Caki2 (cell line): ENCODE measurements at places on chromosomes 6 and 20.

- no peak for DNase-seq
Measured at GRCh38 chr6:118781897-118782296, 112.1 kb upstream of the ASF1A start.

- no peak for DNase-seq
Measured at GRCh38 chr20:53071833-53072232, 99.7 kb downstream of the TSHZ2 start.

DNA sequence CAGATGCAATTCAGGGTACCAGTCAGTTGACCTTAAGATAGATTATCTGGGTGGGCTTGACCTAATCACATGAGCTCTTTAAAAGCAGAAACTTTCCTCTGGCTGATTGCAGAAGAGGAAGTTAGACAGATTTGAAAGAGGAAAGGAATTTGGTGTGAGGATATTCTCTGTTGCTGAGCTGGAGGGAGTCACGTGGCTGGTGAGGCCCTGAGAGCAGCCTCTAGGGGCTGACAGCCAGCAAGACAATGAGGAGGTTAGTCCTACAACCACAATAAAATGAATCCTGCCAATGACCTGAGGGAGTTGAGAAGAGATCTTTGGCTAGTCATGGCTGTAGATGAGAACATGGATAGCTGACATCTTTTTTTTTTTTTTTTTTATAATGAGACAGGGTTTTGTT is 87.0 kb upstream of the B3GAT2 start:
- DNase-seq: no peak

- peak; percentile 25 for DNase-seq
Measured at GRCh38 chr20:58433759-58434158, 44.7 kb downstream of the VAPB start.

- DNase-seq: peak; percentile 72
Measured at GRCh38 chr20:64079273-64080012, at the start of gene RGS19. Gene RGS19, minus strand, starts transcription at chr20:64079518. Its CDS starts 2,632 bp downstream, at chr20:64076886.

DNA sequence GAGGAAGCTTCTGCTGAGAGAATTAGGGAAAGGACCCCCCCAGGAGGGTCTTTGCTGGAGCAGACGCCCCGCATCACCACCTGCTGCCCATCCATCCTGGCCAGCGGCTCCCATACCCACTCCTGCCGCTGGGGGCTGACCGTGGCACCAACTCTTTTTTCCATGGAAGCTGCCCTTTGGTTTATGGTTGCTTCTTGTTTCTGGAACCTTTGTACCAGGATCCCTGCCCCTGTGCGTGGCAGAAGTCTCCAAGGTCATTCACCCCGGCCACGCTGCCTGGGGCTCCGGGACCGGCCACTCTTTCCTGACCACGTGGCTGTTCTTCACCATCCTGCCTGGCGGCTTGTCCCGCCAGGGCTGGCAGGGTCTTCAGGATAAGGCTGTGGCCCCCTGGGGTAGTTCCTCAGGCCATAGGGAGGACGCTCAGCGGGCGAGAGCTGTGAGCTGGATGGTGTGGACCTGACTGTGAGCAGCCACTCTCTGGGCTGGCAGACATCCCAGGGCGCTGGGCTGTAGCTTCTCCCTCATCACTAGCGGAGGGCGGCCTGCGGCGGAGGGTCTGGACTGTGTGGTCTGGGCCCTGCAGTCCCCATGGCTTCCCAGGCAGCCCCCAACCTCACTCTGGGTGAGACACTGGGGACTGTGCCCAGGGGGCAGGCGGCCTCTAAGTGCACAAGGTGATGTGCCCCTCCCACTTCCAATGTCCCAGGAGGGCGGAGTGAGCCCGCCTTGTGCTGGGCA is 22.8 kb upstream of the RBBP8NL start:
- DNase-seq: peak; percentile 11

DNA sequence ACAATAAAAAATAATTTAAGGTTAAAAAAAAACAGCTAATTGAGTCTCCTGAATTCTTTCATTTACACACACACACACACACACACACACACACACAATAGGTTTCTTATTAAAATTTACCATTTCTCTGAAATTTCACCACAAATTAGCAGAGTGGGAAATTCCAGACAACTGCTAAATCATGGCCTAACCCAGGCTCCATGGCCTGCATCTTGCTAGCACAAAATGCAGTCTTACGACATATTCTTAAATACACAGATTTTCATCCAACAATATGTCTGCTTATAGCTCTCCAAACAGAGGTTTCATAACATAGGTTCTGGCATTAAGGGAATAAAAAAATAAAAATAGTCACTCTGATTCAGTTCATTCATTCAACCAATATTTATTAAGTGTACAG is 46.9 kb downstream of the SOD2 start:
- no peak for DNase-seq

- no peak for DNase-seq
Measured at GRCh38 chr6:112005013-112005371, 48.9 kb upstream of the CCN6 start.

DNA sequence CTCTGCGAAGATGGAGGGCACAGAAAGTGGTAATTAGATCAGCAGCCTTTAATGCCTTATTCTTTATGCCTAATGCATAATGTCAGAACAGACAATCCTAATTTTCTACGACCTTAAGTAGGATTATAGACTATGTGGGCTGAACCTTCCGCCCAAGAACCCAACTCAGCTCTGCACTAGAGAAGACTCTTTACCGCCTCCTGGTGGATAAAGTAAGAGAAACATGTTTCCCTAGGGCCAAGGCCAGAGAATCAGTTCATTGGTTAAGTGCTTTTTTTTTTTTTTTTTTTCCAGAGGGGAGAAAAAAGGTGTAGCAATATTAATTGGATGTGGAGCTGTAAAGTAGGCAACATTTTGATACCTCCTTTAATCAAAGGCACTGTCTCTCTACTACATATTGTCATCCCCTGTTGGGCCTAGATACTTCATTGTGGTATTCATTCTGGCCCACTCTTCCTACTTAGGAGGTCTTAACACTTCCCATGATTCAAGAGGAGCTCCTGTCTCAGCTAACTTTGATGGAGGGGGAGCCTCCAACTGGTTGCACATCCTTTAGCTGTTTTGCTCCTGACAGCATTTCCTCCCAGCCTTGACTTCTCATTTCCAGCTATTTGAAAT is 124.9 kb upstream of the NRN1 start:
- peak; percentile 20 for DNase-seq

- no peak for DNase-seq
Measured at GRCh38 chr20:56826306-56826704, 197.2 kb downstream of the TFAP2C start.

DNA sequence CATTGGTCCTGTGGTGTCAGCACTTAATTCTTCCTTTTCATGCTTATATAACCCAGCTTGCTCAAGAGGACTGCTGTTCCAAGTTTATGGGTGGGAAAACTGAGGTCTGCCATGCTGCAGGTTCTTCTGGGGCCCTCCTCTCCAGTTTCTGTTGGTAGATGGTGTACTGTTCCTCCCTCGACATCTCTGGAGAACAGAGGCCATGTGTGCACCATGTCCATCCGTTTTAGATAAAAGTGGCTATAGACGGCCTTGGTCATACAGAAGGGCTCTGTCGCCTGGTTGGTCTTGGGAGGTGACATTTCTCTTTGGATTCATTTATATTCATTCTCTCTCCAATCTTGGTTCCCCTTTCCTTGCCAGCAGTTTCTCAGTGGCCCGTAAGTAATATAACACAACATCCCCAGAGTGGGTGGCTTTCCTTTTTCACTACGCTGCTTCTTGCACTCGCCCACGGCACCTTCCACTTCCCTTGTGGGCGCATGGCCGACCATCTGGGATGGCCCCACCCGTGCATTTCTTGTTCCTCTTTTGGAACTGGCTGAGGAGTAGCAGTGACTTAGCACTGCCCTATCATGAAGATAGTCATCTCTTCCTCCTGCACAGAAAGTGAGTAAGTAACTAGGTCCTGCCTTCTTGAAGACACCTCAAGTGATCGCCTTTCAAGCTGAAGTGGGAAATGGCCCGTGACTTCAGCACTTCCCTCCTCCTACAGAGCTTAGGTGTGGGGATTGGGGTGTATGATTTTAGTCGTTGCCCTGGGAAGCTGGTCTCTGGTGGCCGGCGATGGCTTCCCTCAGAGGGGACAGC is 94.2 kb downstream of the RREB1 start:
- peak; percentile 7 for DNase-seq

- no peak for DNase-seq
Measured at GRCh38 chr6:64817525-64817924, 889.5 kb downstream of the EYS start.

- DNase-seq: no peak
Measured at GRCh38 chr20:48832405-48832730, 4.6 kb upstream of the PREX1 start.

GRCh38 chr6:81842254-81842653 is 89.8 kb upstream of the TENT5A start:
- no peak for DNase-seq

GRCh38 chr6:71012866-71013469 is 56.1 kb upstream of the B3GAT2 start:
- DNase-seq: peak; percentile 31

DNA sequence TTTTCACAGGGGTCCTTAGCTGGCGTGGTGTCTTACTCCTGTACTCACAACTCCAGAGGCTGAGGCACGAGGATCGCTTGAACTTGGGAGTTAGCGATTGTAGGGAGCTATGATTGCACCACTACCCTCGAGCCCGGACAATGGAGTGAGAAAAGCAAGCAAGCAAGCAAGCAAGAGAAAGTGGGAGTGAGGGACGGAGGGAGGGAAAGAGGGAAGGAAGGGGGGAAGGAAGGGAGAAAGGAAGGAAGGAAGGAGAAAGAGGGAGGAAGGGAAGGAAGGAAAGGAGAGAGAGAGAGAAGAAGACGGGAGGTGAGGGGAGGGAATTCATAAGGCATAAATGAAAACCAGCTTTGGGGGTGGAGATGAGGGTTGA is 120.5 kb downstream of the TRIM27 start:
- DNase-seq: peak; percentile 55

DNA sequence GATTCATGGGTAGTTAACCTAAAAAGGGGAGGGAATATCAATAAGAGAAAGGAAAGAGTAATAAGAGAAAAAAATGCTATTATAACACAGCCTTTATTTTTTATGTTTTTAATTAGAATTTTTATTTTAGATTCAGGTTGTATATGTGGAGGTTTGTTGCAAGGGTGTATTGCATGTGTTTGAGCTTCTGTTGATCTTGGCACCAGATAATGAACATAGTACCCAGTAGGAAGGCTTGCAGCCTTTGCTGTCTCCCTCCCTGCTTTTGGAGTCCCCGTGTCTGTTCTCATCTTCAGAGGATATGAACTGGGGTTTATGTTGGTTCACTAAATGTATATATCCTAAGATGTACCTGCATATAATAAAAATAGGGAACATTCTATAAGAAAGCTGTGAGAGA is 250.0 kb downstream of the UST start:
- DNase-seq: no peak

GRCh38 chr20:47611785-47612184 is 110.1 kb downstream of the NCOA3 start:
- no peak for DNase-seq

DNA sequence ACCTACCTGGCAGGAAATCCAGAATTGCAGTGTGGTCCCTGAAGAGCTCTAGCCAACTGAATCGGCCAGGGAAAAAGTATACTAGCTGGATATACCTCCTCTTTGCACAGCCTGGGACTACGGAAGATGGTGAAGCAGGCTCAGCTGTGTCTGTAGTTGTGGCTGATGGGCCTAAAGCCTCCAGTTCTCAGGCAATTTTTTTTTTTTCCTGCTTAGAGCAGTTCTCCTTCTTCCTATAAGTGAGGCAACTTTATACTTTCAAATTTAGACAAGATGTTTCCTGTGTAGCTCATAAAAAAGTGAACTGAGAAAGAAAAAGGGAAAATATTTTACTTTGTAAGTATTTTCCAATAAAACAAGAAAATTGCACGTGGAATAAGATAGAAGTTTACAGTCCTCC is 172.9 kb downstream of the CARMIL1 start:
- no peak for DNase-seq
